Pericardium fibroblast (primary cell): ENCODE measurements at places on chromosomes 13 and 19. TPM values are rescaled to one million over a fixed set of nuclear protein-coding genes. Genes with fewer than 3 reads are reported as not detected.

Gene SLC46A3
- 1.4 and 3.3 TPM in 2 replicates for total RNA-seq

Gene PSG2
- total RNA-seq = not detected in 2 replicates

Gene ANKLE1
- total RNA-seq = 1.3 TPM in 1 of 2 replicates, not detected in the other

Gene PDX1
- total RNA-seq = not detected in 2 replicates

Gene ZNF69
- 3.4 and 5.8 TPM in 2 replicates for total RNA-seq

Gene LHB
- not detected in 2 replicates for total RNA-seq

Gene C19orf25
- 33.8 and 60.8 TPM in 2 replicates for total RNA-seq

Gene YJEFN3
- 0.17 and 0.23 TPM in 2 replicates for total RNA-seq

Gene KANK3
- total RNA-seq = 0.12 and 0.68 TPM in 2 replicates

Gene GJA3
- total RNA-seq = 0.12 and 0.34 TPM in 2 replicates
